CD4-positive, alpha-beta T cell treated with Interleukin-10 for 1 hour (primary cell): ENCODE measurements at places on chromosomes 3 and 15.

- no peak for DNase-seq
Observed at GRCh38 chr3:94092086-94092485, 29.2 kb downstream of the NSUN3 start.

GRCh38 chr15:83436513-83437158 lies 10.5 kb upstream of the SH3GL3 start:
- DNase-seq = no peak

DNA sequence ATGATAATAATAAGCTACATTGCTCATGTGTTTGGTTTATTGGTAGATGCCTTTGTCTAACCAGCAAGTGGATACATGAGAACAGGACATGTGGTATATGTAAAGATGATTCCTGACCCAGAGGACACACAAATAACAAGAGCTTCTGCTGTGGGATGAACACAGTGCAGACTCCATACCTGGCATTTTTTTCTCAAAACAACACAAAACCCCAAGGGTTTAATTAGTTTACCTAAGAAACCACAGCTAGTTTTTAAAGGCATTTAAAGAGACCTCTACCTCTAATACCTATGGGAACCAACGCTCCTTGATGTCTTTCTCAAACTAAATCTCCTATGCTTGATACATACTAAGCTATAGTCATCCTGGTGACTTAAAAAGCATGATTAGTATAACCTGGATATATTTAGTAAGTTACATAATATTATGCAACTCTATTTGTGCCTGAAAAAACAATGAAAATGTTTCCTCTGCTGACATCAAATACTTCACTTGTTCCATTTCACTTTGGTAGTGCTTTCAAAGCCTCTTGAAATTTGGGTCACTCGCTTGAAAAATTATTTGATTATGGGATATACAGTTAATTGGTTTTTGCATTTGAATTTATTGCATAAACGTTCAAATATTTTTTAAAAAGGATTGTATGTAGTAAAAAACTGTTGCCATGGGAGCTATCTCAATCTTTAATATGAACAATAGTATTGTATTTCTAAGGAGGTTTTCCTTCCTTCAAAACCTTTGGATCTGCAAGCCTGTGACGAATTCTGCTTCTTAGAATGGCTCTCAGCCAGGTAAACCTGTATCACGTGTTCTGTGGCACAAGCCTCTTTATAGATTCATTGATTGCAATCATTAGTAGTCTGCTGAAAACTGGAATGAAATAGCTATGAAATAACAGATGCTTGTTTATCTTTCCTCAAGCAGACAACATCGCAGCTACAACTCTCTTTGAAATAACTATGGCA lies 233.0 kb upstream of the KCNMB2 start:
- DNase-seq = no peak

- no peak for DNase-seq
Observed at GRCh38 chr3:141071681-141072260, 20.6 kb downstream of the SPSB4 start.

DNA sequence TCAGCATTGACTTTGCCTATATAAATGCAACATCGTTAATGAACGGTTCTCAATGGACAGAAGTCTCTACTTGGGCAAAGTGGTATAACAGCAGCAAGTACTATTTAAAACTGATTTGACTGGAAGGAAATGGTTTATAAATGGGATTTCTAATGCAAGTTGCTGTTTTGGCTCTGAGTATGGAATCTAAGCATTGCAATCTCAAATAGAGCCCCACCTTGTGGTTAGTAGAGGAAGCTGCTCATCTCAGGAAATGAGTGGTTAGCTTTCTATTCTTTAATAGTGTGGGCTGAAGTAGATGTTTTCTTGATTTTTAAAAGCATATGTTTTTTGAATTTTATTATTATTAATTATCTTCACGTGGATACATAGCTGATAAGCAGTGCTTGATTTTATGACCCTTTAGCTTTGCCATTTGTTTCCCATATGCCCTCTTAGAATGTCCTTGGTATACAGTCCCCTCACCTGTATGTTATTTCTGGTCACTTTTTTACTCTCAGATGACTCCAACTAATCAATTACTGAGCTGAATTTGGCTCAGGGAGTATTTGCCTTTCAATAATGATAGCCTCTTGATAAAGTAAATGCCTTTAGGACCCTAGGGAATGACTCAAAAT lies 67.1 kb downstream of the OXSM start:
- DNase-seq = peak; percentile 59

GRCh38 chr15:45391746-45392583 lies 13.6 kb upstream of the GATM start:
- no peak for DNase-seq

DNA sequence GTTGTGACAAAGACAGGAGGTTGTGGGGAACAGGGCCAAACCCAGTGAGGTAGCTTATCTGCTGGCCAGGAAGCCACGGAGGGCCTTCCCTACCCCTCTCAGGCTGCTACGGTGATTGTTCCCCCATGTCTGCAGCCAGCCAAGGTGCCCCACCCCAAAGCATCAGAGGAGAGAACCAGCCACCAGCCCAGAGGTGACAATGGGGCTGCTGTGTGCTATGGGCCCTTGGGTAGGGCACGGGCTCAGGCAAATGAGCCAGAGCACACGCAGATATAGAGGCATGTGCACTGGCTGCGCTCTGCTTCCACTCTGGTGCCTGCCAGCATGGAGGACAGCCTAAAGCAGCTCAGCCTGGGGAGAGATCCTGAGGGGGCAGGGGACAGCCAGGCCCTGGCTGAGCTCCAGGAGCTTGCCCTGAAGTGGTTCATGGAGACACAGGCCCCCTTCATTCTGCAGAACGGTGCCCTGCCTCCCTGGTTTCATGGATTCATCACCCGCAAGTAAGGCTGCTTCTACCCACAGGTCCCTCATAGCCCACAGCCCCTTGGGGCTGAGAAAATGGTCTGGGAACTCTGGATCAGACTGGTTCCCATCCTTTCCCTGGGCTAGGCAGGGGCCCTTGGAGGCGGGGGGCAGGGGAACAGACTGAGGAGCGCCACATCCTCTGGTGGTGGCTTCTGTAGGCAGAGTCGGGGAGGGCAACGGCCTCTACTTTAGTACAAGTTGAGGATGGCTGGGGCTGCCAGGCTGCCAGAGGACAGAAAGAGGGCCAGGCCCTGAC lies at the start of gene SH2D7:
SH2D7 (plus strand) TSS at position 301 of the 781 bp plus-strand sequence; CDS start at position 325, 24 bp downstream.
- no peak for DNase-seq

DNA sequence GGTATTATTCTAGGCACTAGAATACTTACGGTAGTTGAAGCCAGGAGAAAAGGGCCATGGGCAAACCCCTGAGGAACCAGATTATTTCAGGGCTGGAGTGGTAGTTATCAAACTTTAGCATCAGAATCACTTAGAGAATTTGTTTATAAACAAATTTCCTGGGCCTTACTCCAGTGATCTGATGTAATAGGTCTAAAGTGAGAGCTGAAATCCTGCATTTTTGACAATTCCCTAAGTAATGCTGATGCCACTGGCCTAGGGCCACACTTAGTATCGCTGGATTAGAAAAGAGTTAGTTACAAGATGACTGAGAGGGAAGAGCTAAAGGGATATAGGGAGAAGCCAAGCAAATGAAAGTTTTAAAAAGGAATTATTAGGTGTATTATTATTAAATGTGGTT lies 412.5 kb upstream of the THRB start:
- DNase-seq = no peak

DNA sequence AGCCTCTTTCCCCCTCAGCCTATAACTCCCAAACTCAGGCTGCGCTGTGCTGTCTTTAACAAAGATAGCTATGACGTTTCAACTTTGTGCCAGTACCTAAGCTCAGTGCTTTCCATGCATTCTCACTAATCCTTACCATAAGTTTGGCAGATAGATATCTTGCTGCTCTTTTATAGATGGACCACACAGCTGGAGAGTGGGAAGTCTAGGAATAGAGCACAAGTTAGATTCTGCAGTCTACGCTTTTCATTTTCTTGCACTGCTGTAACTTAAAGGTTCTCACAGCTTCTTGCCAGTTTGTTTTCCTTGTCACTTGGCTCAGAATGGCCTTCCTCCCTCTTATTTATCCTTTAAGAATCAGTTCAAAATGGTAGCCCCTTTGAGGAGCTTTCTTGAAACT lies 468.8 kb downstream of the CNTN4 start:
- DNase-seq = no peak

DNA sequence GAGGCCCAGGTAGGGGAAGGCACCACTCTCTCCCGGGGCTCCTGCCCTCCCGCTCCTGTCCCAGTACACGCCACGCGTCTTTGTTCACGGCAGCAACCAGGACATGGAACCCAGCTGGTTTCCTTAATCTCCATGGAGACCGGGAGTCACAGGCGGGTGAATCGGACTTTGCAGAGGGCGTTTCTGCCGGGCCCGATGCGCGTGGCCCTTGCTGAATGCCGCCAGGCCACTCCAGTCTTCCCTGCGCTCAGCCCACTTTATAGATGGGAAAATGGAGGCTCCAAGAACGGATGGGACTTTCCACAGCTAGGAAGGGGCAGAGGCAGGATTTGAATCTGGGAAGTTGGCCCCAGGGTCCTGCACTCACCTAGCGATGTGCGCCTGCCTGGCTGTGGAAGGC lies 7.4 kb downstream of the PLXND1 start:
- DNase-seq = no peak

- no peak for DNase-seq
Observed at GRCh38 chr3:9994086-9994844, 7.6 kb upstream of the EMC3 start.

DNA sequence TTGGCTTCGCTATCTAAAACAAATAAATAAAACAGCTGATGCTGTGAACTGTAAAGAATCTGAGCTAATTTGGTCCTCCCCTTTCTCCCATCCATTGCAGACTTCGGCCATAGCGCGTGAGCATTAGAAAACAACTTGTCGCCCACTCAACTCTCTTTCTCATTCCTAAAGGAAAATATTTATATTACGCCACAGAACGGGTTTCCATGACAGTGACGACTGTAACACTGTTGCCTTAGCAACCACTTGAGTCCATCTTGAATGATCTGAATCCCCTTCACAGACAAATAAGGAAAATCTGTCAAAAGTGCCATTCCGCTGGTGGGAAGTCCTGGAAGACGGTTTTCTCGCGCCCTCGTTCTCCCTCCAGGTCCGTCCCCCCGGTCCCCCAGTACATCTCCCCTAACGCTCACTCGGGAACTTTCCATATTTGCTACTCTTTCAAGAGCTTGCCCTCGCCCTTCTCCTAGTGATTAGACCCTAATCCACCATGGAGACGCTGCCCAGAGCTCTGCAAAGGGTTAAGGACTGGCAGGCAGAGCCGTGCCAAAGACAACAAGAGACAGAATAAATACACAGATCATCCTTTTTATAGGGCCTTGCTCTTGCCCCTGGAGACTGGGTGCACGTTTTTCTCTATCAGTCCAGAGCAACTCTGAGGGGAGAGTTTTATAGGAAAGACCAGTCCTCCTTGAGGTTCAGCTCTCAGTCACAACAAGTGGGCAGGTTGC lies 50.5 kb downstream of the CRYGS start:
- DNase-seq = no peak

- peak; percentile 8 for DNase-seq
Observed at GRCh38 chr15:69652751-69653305, 200.2 kb downstream of the RPLP1 start.

GRCh38 chr15:65087873-65088642 lies 11.5 kb downstream of the KBTBD13 start:
- DNase-seq = no peak

DNA sequence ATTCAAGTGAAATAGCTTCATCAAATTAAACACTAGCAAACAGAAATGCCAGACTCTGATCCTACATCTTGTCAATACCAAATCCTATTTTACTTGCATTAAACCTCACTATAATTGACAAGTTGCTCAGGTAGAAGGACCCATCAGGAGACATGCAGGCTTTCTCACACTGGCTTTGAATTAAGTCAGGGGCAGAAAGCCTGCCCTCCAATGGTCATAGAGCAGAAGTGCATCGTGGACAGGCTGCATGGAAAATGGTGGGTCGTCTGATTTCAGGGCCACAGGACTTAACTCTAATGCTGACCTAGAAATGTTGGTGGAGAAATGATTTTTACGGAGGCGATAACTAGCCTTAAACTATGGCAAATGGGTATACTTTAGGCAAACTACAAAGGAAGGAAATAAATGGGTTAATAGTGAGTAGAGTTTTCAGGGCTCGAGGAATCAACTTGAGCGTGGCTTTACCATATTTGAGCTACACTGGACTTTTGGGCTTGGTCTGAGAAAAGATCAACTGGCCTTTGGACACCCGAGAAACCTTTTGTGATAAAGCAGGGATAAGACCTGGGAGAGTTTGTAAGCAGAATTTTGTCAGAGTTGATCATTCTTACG lies 283.9 kb downstream of the GRM7 start:
- DNase-seq = no peak

DNA sequence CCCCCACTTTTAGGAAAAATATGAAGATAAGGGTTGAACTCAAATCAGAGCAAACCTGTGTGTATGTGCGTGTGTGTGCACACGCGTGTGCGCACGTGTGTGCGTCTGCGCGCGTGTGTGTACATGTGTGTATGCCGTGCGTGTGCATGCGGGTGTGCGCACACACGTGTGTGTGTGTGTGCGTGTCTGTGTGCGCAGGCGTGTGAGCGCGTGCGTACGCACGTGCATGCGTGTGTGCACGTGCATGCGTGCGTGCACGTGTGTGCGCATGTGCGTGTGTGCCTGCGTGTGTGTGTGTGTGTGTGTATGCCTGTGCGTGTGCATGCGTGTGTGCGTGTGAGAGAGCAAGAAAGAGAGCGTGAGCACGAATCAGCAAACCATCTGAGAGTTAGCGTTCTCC lies 20.7 kb downstream of the TNK2 start:
- DNase-seq = no peak

DNA sequence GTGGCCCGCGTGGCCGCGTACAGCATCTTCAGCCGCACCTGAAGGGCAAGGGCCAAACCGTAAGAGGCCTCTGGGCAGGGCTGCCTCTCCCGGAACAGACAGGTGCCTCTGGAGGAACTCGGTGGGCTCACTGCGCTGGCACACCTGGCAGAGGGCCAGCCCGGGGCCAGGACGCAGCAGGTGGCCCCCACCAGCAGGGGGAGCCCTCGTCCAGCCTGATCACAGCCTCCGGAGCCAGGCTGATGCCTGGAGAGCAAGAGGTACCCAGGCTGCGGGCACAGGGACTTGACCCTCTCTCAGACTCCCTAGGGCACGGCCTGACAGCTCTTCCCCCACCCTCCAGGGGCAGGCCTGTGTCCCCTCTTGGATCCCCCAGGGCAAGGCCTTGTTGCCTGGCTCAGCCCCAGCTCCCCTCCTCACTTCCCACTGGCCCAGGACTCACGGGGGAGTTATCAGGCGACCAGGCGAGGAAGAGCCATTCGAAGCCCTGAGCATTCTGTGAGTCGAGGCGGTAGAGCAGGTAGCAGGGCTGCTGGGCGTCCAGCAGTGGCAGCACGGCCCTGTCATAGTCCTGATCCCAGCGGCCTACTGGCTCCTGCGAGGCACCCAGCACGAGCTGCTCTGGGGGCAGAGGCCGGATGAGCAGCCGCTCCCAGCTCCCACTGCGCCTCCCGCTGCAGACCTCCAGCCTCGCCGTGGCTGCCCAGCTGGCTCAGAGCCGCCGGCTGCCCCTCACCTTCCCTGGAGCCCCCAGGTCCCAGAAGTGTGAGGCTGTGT lies 6.2 kb upstream of the TLR9 start:
- DNase-seq = peak; percentile 88

- no peak for DNase-seq
Observed at GRCh38 chr3:50287262-50287661, 5.0 kb downstream of the IFRD2 start.

GRCh38 chr15:35306361-35306981 lies 221.4 kb upstream of the NANOGP8 start:
- DNase-seq = no peak
